ENCODE measurements at places on chromosomes 5 and 9.

DNA sequence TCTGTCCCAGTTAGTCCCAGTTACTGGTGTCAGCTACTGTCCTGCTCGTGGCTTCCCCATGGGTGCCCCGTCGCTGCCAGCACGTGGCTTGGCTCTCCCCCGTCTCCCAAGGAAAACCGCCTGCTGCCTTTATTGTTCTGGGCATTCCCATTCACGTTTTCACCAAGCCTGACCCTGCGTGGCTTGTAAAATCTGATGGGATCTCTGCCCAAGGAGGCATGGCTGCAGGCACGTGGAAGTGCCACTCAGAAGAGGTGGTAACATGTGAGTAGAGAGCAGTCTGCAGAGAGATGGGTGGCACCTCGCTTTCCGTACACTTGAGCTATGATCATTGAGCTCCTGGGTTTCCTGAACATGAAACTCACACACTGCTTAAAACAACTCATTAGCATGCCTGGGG, 429.2 kb upstream of the KLF4 start:
- DNase-seq: no peak

DNA sequence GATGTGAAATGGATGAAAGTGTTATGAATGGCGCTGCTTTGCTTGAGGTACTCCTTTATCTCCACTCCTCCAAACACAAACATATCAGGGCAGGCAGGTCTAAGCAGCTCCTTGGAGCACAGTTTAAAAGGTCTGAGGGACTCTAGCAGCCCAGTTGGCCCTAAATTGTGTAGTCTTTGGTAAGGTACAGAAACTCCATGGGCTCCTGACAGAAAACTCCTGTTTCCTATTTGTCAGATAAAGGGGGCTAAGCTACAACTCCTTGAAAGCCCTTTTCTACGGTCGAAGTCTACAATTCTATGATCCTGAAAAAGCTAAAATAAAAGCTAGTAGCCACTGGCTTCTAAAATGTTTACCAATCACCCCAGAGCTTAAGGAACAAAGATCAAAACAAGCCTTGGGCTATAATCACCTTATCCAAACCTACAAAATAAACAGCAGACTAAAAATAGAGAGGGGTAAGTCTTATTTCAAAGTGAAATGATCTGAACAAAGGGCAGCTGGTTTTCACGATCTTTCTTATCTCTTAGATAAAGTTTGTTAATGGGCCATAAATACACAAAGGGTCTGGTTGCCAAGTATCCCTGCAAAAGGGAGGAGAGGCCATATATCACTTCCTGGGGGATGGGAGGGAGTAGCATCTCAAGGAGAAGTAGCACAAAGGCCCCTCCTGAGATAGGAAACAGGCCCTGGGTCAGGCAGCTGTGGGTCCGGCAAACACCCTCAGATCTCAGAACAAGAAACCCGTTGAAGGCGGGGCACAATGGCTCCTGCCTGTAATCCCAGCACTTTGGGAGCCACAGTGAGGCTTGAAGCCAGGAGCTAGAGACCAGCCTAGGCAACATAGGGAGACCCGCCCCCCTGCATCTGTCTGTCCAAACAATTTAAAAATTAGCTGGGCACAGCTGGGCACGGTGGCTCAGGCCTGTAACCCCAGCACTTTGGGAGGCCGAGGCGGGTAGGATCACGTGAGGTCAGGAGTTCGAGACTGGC, 28.3 kb upstream of the DENND4C start:
- no peak for DNase-seq

DNA sequence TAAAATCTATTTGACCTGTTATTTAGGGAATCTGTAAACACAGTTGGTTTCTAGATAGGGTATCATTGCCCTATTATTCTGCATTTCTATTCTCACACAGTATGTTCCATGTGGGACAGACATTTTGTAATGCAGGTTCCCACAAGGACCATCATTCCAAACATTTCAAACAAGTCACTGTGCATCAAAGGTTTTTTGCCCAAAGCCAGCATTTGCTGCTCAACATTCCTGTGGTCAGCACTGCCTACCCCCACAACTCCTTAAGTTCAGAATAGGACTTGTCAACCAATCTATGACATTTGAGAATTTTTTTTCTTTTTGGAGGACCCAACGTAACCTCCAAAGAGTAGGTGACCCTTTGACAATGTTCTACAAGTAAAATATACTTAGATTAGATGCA, 95.7 kb downstream of the LPAR1 start:
- no peak for DNase-seq

GRCh38 chr9:115084157-115084556, 33.8 kb downstream of the TNC start:
- no peak for DNase-seq

GRCh38 chr9:35729700-35730485, 2.1 kb downstream of the TLN1 start:
- no peak for DNase-seq

- no peak for DNase-seq
These were observed 48.3 kb upstream of the EXOC3 start for GRCh38 chr5:394671-395155.

DNA sequence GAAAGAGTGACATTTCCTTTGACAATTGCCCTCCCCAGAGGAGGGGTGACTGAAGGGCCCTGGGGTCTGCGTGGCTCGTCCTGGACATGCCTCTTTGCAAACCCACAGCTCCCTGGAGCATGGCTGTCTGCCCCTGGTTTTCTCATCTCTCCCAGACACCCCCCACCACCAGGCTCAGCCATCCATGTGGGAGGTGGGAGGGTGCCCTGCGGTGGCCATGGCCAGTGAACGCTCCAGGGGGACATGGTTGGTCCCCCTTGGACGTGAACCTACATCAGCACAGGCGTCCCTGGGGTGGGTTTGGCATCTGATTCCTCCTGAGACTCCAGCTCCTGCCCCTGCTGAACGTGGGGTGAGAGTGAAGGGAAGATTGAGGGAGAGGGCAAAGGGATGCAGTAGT, 67.7 kb upstream of the LMX1B start:
- no peak for DNase-seq

- no peak for DNase-seq
These were observed 493 bp downstream of the P4HA2 start for GRCh38 chr5:132227235-132227484.

GRCh38 chr9:97705354-97705950, 8.3 kb upstream of the XPA start:
- no peak for DNase-seq

- DNase-seq: no peak
These were observed 331.3 kb downstream of the NSG2 start for GRCh38 chr5:174376726-174377373.

Data from smooth muscle cell of the brain vasculature (primary cell).